ENCODE measurements at places on chromosomes 13 and 19. TPM values are rescaled to one million over a fixed set of nuclear protein-coding genes. Genes with fewer than 3 reads are reported as not detected.

GRCh38 chr13:21450936-21451335, 8.2 kb downstream of the ZDHHC20 start:
- DNase-seq = no peak

GRCh38 chr19:7830272-7830771, 304 bp downstream of the EVI5L start:
- no peak for DNase-seq

- DNase-seq = no peak
Measured at GRCh38 chr13:110403315-110403714, 96.2 kb downstream of the COL4A2 start.

GRCh38 chr19:32309711-32310390, 35.6 kb upstream of the ZNF507 start:
- DNase-seq = no peak

Gene ANGPTL4
- total RNA-seq = 7.1 TPM

Gene ZIC2
- total RNA-seq = not detected

Gene SH2D3A
- 0.66 TPM for total RNA-seq

Gene TSHZ3
- total RNA-seq = 18.6 TPM

Gene ZNF442
- total RNA-seq = 2.9 TPM

- DNase-seq = no peak
Measured at GRCh38 chr19:45464852-45465441, 2.8 kb upstream of the FOSB start.

DNA sequence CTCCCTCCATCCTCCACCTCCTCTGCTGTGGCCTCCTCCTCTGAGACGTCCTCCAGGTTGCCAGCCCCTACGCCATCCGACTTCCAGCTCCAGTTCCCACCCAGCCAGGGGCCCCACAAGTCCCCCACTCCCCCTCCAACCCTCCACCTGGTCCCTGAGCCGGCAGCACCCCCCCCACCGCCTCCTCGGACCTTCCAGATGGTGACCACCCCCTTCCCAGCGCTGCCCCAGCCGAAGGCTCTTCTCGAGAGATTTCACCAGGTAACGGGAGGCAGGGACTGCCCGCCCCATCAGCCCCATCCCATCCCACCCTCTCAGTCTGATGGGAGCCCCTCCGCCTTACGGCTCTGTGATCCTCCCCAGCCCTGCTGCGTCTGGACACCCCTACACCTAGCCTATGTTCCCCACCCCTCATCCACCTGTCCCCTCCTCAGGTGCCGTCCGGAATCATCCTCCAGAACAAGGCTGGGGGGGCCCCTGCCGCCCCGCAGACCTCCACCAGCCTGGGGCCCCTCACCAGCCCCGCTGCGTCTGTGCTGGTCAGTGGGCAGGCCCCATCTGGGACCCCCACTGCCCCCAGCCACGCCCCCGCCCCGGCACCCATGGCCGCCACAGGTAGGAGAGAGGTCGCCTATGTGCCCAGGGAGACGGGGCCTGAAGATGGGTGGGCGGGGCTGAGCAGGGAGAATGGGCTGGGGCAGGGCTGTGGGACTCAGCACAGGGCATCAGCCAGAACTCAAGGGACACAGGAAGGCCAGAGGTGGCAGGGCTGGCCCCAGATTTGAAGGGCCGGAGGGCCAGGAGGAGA, 18.6 kb upstream of the EHD2 start:
- no peak for DNase-seq

DNA sequence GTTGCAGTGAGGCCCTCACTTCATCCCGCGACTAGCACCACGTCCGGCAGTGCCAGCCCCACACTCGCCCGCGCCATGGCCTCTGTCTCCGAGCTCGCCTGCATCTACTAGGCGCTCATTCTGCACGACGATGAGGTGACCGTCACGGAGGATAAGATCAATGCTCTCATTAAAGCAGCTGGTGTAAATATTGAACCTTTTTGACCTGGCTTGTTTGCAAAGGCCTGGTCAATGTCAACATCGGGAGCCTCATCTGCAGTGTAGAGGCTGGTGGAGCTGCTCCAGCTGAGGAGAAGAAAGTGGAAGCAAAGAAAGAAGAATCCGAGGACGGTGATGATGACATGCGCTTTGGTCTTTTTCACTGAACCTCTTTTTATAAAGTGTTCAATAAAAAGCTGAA, 48.6 kb downstream of the NLRP12 start:
- no peak for DNase-seq

Gene PRR36
- total RNA-seq = not detected

Gene PGPEP1
- 16.9 TPM for total RNA-seq

GRCh38 chr13:105087945-105088344, 1447.5 kb downstream of the EFNB2 start:
- DNase-seq = no peak

DNA sequence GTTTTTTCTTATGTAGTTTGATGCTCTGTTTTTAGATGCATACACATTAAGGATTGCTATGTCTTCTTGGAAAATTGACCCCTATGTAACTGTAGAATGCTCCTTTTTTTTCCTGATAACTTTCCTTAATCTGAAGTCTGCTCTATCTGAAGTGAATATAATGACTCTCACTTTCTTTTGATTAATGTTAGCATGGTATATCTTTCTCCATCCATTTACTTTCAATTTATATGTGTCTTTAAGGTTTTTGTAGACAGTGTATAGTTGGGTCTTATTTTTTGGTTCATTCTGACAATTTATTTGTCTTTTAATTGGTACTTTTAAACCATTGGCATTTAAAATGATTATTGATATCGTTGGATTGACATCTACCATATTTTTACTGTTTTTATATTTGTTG, 92.3 kb downstream of the URI1 start:
- no peak for DNase-seq

DNA sequence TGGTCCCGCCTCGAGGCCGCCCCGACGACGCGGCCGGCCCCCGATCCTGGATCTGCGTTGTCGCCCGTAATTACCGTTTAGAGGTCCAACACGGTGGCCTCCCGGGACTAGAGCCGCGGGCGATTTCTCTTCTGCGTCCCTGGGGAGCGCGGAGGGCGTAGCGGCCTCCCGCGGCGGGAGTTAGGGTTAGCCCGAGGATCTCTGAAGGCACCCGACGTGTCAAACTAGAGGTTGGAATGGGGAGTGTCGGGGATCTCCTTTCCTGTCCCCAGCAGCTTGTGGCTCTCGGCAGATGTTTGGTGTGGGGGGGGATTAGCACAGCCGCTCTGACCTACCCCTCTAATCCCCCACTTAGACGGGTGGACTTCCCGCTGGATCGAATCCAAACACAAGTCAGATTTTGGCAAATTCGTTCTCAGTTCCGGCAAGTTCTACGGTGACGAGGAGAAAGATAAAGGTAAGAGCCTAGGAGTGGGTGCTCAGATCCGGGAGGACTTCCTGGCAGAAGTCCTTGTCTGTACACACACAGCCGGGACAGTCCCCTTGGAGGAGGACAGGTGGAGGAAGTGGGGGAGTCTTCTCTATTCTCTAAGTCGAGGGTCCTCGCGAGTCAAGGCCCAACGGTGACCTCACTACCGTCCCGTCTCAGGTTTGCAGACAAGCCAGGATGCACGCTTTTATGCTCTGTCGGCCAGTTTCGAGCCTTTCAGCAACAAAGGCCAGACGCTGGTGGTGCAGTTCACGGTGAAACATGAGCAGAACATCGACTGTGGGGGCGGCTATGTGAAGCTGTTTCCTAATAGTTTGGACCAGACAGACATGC, 581 bp downstream of the CALR start:
- peak; percentile 78 for DNase-seq

- DNase-seq = no peak
Measured at GRCh38 chr13:29791508-29791907, 58.9 kb downstream of the UBL3 start.

Gene FAM124A
- total RNA-seq = 18.3 TPM

GRCh38 chr13:111598747-111599146, 278.3 kb downstream of the TEX29 start:
- DNase-seq = no peak

DNA sequence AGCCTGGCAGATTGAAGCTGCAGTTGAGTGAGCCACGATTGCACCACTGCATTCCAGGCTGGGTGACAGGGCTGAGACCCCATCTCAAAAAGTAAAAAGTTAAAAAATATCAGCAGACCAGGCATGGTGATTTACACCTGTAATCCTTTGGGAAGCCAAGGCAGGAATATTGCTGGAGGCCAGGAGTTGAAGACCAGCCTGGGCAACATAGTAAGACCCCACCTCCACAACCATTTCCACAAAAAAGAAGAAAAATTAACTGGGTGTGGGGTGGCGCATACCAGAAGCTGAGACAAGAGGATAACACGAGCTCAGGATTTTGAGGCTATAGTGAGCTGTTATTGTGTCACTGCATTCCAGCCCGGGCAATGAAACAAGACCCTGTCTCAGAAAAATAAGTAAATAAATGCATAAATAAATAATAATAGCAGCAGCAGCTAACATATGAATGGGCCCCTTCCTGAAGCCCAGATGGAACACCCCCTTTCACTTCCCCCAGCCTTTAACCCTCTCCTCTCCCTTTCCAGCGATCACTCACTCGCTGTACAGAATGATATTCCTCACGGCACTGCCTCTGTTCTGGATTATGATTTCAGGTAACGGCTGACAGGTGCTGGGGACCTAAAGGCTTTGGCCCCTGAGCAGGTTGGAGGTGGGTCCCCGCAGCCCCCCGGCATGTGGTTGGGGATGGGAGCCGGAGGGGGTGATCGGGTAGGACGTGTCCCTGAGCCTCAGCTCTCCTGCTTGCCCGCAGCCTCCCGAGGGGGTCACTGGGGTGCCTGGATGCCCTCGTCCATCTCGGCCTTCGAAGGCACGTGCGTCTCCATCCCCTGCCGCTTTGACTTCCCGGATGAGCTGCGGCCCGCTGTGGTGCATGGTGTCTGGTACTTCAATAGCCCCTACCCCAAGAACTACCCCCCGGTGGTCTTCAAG, 3.2 kb downstream of the MAG start:
- DNase-seq = no peak

DNA sequence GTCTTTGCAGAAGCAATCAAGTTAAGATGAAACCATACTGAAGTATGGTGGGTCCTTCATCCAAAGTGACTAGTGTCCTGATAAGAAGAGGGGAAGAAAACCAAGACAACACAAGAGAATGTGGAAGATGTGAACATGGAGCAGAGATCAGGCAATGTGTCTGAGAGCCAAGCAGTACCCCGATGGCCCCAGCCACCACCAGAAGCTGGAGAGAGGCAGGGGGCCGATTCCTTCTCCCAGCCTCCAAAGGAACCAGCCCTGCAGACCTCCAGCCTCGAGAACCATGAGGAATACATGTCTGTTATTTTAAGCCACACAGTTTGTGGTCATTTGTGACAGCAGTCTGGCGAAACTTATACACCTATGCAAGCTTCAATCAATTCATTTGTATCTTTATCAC, 93.2 kb downstream of the IRS2 start:
- DNase-seq = no peak

GRCh38 chr19:4380254-4380727, 20.1 kb downstream of the SH3GL1 start:
- DNase-seq = peak; percentile 73

GRCh38 chr13:20351281-20352022, 119.3 kb upstream of the GJB6 start:
- no peak for DNase-seq

Gene ZNF563
- total RNA-seq = 6.6 TPM

DNA sequence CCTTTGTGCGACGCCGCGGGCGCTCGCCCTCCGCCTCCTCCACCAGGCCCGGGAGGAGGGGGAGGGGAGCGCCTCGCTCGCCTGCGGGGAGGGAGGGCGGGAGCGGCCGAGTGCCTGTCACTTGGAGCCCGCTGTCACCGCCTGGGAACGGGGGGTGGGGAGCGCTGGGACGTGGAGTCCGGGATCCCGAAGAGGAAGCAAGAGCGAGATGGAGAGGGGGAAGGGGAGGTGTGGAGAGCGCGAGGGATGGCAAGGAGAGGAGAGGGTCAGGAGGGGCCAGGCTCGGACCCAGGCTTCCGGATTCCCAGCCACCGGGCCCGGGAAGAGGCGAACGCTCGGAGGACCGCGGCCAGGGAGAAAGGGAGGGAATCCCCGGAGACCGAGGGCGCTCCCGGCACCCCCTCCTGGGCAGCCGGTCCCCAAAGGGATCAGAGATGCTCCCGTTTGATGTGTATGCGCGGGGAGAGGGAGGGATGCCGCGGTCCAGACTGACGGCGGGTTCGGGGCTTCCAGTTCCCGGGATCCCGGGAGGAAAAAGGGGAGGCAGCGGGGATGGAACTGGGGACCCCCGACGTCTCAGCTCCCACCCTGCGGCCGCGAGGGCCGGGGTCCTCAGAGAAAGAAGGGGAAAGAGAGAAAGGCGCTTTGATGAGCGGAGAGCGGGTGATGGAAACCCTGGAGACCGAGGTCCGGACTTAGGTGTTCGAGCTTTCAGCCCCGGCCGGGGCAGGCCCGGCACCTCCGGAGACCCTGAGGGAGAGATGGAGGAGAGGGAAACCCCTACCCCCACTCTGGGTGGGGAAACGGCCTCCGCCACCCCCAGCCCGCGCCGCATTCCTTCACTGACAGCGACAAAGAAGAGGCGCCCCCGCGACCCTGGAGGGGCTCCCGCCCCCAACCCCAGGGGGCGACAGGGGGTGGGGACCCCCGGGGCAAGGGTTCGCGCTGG, 4.7 kb upstream of the DPF1 start:
- DNase-seq = no peak

DNA sequence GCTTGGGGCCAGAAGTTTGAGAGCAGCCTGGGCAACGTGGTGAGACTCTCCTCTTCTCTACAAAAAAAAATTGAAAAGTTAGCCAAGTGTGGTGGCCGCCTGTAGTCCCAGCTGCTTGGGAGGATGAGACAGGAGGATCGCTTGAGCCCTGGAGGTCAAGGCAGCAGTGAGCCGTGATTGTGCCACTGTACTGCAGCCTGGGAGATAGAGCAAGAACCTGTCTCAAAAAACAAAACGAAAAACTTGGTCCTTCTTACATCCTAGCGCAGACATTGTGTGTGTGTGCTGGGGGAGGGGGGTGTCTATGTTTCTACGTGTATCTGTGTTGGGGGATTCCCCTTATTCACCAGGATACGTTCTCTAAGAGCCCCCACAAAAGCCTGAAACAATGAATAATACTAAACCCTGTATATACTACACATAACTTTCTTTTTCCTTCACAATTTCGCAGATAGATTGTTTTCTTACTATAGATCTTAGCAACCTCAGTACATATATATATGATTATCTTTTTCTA, 7.9 kb downstream of the AXL start:
- no peak for DNase-seq

- no peak for DNase-seq
Measured at GRCh38 chr13:42345367-42345766, 73.4 kb downstream of the AKAP11 start.

DNA sequence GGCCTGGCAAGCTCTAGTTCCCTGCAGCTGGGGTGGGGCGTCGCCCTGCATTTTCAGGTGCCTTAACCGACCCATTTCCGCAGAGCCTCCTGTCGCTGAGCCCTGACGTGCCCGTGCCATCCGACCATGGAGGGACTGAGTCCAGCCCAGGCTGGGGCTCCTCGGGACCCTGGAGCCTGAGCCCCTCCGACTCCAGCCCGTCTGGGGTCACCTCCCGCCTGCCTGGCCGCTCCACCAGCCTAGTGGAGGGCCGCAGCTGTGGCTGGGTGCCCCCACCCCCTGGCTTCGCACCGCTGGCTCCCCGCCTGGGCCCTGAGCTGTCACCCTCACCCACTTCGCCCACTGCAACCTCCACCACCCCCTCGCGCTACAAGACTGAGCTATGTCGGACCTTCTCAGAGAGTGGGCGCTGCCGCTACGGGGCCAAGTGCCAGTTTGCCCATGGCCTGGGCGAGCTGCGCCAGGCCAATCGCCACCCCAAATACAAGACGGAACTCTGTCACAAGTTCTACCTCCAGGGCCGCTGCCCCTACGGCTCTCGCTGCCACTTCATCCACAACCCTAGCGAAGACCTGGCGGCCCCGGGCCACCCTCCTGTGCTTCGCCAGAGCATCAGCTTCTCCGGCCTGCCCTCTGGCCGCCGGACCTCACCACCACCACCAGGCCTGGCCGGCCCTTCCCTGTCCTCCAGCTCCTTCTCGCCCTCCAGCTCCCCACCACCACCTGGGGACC, 1.2 kb downstream of the ZFP36 start:
- DNase-seq = peak; percentile 84

Gene GJB6
- total RNA-seq = not detected

Data from sigmoid colon (tissue), 7 donors.